ENCODE measurements at places on chromosomes 1 and 21. TPM values are rescaled to one million over a fixed set of nuclear protein-coding genes. Genes with fewer than 3 reads are reported as not detected.

KRTAP21-2 gene
- polyA plus RNA-seq, result not detected

S100B gene
- not detected for polyA plus RNA-seq

HTR6 gene
- not detected for polyA plus RNA-seq

DNA sequence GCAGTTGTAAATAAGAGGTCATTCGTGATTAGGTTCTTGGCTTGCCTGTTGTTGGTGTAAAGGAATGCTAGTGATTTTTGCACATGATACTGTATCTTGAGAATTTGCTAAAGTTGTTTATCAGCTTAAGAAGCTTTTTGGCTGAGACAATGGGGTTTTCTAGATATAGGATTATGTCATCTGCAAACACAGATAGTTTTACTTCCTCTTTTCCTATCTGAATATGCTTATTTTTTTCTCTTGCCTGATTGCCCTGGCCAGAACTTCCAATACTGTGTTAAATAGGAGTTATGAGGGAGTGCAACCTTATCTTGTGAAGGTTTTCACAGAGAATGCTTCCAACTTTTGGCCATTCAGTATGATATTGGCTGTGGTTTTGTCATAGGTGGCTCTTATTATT, 576.1 kb upstream of the RGS18 start:
- DNase-seq, result no peak

GRCh38 chr1:33914531-33914930, 50.7 kb downstream of the HMGB4 start:
- DNase-seq, result no peak

GRCh38 chr21:35254765-35255138, 205.7 kb upstream of the RUNX1 start:
- no peak for DNase-seq

DNA sequence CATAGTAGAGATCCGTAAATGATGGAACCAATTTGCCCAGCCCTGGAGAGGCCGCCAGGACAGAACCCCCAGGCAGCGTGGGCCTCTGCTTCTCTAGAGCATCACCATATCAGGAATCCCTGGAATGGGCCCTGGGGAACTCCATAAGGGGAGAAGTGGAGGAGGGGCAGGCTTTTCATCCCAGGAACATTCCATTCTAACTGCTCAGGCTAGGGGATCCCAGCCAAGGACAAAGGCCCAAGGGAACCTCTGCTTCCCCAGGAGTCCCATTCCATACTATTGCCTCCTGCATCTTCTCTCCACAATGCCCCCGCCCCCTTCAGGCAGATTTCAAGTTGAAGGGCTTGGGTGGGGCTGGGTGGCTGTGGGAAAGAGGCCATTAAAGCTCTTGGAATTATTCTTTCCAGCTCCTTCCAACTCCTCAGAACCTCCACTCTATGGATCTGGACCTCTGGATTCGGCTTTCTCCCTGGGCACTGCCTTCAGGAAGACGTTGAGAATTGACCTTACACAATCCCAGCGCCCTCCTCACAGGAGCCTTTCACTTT, 6.0 kb downstream of the TRNP1 start:
- DNase-seq, result no peak

DNA sequence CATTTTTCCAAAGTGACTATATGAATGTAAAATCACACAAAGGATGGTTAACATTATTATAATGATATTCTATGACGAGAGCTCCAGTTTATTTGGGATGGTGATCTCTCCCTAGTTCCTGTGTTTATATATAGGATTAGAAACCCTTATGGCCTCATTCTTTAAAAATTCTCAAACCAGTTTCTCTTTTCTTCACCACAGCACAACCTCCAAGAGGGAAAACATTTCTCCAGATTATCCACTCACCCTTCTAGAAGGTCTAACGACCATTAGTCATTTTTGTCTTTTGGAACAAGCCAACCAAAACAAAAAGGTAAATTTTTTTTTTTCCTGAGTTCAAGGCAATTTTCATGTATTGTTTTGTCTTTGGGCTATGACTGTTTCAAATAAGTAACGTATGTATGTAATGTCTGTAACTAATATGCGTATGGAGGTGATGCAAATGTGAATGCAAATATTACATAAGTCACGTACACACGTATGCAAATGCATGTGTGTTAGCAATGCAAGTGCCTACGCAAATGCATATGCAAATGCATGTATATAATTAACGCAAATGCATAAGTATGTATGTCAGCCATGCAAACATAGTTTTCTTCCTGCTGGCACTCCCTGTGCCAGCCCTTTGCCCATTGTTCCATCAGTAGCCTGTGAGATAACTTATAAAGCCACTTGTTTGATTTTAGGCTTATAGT, 72.5 kb upstream of the MORC3 start:
- no peak for DNase-seq

DNA sequence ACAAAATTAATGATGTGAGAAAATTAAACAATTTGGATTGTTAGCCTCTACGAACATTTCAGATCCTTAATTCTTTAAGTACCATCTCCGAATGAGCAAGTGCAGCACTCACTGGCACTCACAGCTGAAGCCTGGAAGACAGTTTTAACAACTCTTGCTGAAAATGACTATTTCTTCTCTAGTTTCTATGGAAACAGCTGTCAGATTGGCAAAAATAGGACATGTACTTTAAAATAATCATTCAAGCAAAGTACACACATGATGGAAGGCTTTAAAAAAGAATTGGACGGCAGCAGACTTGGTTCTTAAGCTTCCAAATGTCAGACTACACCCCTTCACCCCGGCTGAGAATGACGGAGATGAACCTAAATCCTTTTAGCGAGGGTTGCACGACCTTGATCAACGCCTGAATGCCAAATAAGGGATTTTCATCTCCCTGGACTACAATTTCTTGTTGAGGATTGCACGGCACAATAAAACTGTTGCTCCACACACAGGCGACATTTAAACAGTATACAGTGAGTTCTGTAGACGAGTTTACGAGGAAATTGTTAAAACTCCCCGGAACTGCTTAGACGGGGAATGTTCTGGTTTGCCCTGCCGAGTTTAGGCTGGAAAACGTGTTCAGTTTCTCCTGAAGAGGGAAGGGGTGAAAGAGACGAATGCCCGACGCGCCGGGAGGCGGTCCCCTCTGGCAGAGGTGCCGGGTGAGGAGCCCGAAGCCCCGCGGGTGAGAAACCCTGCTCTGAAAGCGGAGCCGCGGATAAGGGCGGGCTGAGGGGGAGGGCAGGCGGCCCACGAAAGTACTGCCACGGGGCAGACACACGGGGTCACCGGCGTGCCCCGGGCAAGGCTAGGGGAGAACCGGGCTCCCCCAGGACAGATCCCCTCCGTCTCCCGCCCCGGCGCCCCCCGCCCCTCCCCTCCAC, 671 bp downstream of the OMA1 start:
- DNase-seq, result peak; percentile 76

DNA sequence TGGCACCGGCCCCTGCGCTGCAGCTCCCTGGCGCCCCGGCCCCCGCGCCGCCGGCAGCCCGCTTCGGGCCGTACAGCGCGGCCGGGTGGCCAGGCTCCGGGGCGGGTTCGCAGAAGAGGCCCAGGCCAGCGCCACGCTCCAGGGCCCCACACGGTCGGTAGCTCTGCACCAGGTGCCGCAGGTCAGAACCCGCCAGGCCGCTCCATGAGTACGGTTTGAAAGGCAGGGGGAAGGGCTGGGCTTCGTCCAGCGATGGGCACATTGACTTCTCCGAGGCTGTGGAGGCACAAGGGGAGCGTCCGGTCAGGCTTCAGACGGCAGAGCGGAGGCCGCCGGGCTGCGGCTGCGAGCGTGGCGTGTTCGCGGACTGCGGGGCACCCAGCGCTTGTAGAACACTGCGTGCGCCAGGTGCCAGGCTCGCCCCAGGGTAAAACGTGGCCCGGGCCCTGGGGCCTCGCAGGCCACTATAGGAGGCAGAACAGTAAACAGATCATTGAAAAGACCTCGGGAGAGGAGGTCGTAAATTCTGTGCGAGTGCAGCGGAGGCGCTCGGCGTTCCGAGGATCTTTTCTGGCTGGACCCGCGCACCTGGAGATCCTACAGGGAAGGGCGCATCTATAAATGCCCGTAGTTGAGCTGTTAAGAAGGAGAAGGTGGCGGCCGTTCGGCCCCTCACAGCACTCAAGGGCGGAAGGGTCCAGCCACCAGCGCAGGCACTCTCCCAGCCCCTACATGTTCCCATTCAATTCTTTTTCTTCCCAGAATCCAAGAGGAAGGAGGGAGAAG, 5.7 kb downstream of the GFI1 start:
- no peak for DNase-seq

DNA sequence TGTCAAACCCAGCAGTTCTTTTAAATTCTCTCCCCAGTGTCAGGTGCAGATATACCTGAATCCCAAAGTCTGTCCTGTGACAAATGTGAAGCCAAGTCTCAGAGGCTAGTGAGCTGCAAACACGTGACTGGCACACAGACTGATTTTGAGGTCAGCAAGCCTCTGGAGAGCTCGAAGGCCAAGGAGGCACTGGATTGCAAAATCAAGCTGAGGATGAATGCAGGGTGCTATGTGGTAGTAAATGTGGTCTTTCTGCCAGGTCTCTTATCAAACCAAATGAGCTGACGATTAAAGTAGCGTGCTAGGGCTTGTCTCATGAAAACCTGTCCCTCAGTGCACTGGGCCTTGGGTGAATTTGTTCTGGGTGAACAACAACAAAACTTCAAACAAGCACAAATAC, 20.6 kb downstream of the GPR3 start:
- no peak for DNase-seq

GRCh38 chr1:203450479-203451149, 25.0 kb upstream of the PRELP start:
- no peak for DNase-seq

DNA sequence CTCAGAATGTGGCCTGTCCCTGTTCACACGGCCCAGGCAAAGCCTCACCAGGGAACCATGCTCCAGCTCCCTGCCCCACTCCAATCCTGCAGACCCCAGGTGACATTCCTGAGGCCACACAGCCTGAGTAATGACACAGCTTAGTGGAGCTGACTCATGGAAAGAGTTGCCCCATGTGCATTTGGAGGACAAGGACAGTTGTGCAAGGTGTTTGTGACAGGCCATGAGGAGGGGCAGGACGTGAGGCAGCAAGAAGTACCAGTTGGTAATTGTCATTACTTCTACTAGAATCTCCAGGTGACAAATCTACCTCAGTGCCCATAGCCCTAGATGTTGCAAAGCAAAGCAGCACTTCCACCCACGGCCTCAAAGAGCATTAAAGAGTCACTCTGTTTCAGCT, 15.2 kb downstream of the PRR9 start:
- no peak for DNase-seq

GPR37L1 gene
- polyA plus RNA-seq, result not detected

DNA sequence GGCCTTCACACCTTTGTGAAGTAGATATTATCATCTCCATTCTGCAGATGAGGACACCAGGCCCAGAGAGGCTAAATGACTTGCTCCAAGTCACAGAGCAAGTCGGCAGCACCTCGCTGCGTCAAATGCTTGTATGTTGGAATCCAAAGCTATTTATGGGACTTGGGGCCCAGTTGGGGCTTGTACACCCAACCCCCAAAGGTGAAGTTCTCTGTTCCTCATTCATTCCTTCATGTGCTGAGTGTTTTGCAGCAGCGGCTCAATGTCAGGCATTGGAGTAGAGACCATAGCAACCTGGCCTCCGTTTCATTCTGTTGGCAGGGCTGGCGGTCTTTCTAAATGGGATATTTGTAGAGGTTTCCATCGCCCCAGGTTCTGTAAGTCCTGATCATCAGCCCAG, 113.4 kb upstream of the SLC25A33 start:
- DNase-seq, result no peak

- no peak for DNase-seq
Measured at GRCh38 chr1:156711011-156711817, 5.8 kb upstream of the CRABP2 start.

- DNase-seq, result no peak
Measured at GRCh38 chr1:53792806-53793205, 45.3 kb downstream of the NDC1 start.

DNA sequence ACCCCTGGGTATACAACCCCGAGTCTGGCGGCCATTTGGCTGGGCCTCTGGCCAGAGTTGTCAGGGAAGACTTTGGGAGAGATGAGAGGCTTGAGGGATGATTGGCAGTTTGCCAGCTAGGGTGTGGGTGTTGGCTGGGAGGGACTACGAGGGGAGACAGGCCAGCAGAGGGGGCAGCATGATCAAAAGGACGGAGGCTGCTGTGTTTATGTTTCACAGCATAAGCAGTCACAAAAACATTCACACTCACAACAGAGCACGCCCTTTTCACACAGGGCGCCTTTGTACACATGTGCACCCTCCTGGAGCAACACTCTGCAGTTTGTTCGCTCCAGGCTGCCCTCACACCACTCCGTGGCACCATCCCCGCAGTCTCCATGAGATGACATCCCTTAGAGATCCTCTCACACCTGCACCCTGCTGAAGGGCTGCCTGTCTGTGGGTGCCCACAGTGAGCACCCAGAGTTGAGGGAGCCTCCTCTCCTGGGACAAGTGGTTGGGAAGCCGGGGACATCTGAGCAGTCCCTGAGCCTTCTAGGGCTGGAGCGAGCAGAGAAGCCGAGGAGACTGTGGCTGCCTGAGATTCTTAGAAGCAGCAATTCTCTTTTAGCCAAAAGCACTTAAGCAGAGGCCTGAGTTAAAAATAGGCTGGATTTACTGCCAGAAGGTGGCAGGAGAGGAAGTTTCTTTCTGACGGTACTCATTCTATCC, 15.4 kb downstream of the EFNA3 start:
- no peak for DNase-seq

DNA sequence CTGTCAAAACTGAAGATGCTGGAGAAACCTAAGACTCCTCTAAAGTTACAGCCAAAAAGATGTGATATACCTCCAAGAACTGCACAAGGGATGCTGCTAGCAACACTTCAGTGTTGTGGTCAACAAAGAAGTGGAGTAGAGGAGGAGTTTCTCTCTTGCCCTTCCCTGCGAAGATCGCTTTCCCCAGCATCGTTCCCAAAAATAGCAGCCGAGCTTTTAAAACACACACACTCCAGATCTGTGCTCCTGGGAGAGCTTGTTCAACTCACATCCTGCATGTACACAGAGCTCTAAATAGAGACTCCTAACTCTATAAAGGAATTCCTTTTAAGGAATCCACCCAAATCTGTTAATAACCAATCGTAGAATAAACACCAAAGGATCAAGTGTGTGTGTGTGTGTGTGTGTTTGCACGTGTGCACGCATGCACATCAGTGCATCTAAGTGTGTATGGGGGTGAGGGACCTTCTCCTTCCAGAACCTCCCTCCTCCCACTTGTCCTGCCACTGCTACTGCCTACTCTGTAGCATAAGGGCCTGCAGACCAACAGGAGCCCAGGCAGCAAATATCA, 58.5 kb downstream of the PSMG1 start:
- no peak for DNase-seq

DNA sequence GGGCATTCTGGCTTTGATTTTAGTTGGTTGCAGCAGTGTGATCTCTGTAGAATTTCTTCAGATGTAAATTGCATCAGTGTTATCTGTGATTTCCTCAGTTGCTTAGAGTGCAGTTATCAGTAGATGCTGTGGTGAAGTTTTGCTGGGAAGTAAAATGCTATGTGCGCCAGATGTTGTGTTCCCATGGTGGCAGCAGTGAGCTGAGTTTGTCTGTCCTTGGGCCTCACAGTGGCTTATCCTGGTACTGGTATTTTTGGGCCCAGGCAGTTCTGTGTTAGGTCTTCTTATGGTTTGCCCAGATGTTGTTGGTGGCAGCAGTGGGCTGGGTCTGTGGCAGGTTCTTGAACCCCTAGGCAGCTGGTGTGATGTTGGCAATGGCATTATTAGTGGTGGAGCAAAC, 1242.1 kb downstream of the PLA2G4A start:
- no peak for DNase-seq

All from naive B cell (primary cell).